ENCODE measurements at places on chromosomes 13 and 19. TPM values are rescaled to one million over a fixed set of nuclear protein-coding genes. Genes with fewer than 3 reads are reported as not detected.
A peak's percentile ranks its signal among the peaks of the same experiment; 100 is the strongest.

- no peak for ATAC-seq
Observed at GRCh38 chr19:19433666-19434213, 28.3 kb downstream of the GATAD2A start.

GRCh38 chr19:47509170-47509847 lies 5.6 kb downstream of the NAPA start:
- no peak for ATAC-seq

DNA sequence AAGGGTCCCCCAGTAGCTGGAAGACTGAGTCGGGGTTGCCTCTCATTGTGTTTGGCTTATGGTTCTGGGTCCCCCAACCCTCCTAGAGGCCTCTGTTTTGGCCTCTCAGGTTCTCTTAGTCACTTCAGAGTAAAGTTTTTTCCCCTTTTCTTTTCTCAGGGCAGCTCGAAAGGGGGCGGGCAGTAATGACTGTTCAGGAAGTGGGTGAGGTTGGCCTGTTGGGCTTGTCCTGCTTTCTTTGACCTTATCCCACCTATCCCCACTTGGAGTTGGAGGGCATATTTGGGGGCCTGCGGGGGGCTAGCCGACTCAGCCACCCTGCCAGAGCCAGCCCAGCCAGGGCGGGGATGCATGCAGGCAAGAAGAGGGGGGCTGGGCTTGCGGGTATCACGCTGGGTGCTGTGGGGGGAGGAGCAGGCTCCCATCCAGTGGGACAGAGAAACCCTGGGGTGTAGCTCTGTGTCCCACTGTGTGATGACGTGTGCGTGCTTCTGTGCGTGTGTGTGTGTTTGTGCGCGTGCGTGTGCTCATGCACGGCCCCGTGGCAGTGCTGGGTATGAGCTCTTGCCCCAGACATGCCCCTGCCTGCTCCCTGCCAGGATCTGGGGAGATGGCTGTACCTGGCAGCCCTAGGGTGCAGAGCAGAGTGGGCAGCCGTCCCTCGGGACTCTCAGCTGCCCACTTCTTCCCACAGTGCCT lies 1.4 kb downstream of the CIC start:
- peak; percentile 24 for ATAC-seq

DNA sequence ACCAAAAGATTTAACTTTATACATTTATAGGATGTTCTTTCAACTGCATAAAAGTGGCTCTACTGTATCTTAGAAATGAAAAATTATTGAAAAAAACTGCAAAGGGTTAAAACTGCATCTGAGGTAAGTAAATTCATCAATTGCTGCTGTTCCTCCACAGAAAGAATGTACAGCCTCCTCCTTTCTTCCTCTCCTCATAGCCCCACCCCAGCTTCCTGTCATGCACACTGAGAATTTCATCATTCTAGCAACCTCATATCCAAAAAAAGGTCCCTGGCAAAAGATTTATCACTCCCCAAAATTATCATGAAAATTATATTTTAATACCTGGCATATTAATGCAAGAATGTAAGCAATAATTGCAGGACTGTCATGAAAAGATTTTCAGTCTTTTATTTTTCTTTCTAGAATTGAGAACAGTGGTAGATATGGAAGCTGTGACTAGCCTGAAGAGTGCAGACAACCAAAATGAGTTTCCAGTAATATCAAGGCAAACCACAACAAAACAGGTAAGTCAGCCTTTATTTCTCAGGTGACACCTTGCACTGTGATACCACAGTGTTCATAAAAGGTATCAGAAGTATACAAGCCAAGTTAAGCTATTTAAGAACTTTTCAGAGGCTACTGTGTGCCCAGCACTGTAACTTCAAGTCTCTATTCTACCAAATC lies 110.8 kb downstream of the SUCLA2 start:
- ATAC-seq: no peak

DNA sequence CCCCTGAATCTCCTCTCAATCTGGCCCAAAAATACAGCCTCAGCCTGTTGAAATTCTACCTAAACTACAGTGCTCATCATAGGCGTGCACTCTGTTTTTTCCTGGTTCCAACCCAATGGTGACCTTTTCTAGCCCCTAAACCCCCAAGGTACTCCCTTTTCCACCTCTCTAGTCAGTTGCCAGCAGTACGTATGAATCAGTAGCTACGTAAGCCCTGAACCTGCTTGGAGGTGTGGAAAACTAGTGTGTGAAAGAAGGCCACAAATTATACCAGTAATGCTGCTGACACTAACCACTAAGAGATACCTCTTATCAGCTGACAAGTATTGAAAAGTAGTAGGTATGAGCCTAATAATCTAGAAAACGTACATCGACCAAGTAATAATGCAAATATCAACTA lies 60.9 kb downstream of the FOXO1 start:
- peak; percentile 74 for ATAC-seq

GRCh38 chr19:28289295-28290063 lies 923.5 kb downstream of the UQCRFS1 start:
- no peak for ATAC-seq

DNA sequence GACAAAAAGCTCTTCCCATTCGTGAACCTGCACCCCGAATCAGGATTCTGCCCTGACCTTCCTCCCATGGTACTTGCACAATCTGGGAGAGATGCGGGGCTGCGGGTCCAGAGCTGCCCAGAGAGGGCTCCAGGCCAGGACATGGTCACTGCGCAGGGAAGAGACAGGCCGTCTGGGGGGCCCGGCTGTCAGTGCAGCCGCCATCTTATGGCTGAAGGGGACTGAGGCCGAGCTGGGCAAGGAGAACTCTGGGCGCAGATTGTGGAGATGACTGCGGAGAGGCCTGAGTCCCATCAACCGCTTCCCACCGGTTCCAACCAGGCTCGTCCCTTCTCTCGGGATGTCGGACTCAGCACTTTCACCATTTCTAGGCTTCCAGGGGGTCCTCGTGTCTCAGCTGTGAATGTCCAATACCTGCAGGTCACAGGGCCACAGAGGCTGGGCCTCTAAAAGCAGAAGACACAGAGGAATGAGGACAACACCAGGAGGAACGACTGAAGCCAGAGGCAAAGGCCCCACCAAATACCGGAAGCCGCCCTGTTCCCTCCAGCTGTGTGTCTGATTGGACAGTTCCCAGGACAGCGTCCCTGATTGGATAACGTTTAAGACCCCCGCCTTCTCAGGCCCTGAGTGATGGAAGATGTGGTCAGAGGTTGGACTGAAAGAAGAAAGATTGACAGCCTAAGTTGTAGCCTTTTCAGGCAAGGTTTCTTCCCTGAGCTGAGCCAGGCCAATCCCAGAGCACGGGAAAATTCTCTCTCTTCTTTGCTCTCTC lies 117.1 kb upstream of the ZNF91 start:
- ATAC-seq: no peak

- ATAC-seq: no peak
Observed at GRCh38 chr19:45321848-45322247, 827 bp downstream of the CKM start.

GRCh38 chr13:73244467-73244866 lies 185.7 kb downstream of the KLF5 start:
- no peak for ATAC-seq

DNA sequence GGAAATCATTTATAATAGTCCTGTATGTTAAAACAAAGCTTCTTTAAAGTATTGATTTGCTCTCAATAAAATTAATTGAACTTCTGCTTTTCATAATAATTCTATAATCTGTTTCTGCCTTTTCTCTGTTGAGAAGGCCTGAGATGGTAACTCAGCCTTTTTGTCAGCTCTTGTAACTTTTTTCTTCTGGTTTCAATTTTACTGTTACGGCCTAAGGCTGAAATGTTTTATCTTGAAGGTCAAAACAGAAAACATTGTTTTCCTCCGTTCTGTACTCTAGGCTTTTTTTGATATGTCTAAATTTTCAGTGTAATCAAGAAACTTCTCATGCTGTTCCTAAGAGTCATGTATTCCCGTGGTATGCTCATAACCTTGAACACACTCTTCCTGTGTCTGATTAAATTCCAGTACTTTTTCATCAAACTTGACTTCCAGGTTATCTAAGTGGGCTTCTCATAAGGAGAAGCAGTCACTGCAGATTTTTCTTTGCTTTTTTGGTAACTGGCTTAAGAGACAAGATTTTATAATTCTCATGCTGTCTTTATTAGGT lies 7.6 kb upstream of the NAXD start:
- no peak for ATAC-seq

- ATAC-seq: no peak
Observed at GRCh38 chr19:30564551-30565011, 192.4 kb downstream of the ZNF536 start.

DNA sequence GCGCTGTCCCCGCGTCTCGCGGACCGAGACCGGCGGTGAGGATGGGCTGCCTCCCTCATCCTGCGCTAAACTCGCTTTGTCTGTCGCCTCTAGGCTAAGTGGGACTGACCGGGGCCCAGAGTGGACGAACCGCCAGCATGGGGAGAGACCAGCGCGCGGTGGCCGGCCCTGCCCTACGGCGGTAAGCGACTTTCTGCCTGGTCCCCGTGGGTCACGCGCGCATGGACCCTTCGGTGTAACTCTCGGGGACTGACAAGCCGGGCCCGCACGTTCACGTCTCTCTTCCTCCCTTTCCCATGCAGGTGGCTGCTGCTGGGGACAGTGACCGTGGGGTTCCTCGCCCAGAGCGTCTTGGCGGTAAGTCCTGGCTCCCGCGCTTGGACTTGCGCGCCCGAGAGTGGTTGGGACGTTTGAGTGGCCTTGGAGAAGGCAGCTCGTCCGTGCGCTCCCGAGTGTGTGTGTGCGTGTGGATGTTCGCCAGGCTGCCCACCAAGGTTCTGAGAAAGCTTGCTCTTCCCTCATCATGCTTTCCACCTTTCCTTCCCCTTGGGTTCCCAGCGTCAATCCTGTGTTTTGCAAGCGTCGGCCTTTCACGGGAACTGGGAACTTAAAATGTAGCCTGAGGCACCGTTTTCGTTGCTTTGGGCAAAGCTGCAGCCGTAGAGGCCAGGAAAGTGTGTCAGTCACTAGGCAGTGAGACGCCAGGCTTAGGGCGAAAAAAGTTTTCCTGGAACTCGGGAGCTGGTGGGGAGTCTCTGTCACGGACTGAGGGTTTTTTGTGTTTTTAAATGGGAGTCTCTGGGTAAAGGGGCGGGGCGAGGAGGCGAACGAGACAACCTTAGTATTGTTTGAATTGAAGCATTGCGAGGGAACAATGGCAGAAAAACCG lies 927 bp downstream of the COL4A2 start:
- no peak for ATAC-seq

GRCh38 chr19:18746401-18747325 lies 44.4 kb downstream of the COMP start:
- ATAC-seq: no peak

DNA sequence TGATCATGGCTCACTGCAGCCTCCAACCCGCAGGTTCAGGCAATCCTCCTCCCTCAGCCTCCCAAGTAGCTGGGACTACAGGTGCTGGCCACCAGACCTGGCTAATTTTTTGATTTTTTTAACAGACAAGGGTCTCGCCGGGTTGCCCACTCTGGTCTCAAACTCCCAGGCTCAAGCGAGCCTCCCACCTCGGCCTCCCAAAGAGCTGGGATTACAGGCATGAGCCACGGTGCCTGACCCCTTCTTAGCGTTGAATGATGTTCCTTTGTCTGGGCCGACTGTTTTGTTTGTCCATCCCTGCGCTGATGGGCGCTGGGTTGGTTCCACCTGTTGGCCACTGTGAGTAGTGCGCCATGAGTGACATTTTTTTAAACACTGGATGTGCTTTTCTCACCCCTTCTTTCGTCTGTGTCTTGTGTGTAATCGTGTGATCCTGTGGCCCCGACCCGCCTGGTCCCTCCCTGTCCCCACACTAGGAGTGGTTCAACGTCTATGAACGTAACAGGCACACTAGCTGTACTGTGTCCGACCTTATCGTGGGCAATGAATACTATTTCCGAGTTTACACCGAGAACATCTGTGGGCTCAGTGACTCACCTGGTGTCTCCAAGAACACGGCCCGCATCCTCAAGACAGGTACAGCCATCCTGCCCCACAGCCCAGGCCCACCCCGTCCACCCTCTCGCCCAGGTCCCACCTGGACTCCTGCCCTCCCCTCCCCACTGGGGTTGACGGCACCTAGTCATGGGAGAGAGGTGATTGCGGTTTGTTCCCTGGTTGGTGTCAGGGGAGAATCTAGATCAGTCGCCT lies 15.0 kb upstream of the EMC10 start:
- peak; percentile 74 for ATAC-seq

GRCh38 chr19:32101206-32101605 lies 244.2 kb upstream of the ZNF507 start:
- ATAC-seq: no peak

DNA sequence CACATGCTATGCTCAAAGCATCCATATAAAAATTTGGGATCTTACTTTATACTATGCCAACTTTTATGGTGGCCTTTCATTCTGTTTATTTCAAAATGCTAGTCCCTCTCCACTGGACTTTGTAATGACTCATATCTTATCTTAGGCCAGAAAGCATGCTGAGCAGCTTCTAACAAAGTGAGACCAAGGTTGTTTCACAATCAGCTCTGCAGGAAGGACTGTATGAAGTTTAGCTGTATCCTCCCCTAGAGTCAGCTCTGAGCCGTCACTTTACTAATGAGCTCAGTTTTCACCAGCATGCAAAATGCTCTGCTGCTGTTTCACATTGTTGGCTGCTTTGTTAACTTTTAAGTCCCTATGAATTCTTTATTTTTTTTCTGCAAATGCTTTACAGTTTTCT lies 1608.8 kb downstream of the OLFM4 start:
- no peak for ATAC-seq

- ATAC-seq: no peak
Observed at GRCh38 chr13:69291292-69291906, 816.2 kb upstream of the ATXN8OS start.

GRCh38 chr13:68099631-68100030 lies 869.5 kb upstream of the PCDH9 start:
- ATAC-seq: no peak

GRCh38 chr13:110902370-110902769 lies 12.5 kb downstream of the ANKRD10 start:
- no peak for ATAC-seq

DNA sequence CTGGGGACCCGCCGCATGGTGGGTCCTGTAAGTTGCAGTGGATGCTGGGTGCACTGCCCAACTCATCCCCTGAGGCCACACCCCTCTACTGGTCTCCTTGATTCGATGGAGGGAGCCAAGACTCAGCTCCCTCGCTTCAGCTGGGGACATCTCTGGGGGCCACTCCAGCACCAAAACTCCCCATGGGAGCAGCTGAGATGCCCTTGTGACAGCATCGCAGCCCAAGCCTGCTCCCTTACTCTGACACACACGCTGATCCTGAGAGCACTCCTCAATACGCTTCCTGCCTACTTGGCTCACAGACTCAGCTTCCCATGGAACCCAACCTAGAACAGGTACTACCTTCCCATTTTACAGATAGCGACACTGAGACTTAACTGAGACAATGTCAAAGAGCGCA lies 56.2 kb downstream of the PEPD start:
- ATAC-seq: no peak

- ATAC-seq: no peak
Observed at GRCh38 chr13:43200736-43201135, 177.3 kb downstream of the DNAJC15 start.

SHISA2 gene
- total RNA-seq: 0.30 TPM

ZNF730 gene
- total RNA-seq: 0.61 TPM

SPTBN4 gene
- total RNA-seq: 16.4 TPM

KASH5 gene
- 1.1 TPM for total RNA-seq

ZNF471 gene
- 0.91 TPM for total RNA-seq

ZIC2 gene
- not detected for total RNA-seq

CCDC8 gene
- not detected for total RNA-seq

PTGIR gene
- 12.9 TPM for total RNA-seq

CBARP gene
- total RNA-seq: 0.77 TPM

ELSPBP1 gene
- total RNA-seq: not detected

SYMPK gene
- total RNA-seq: 98.2 TPM

CYP2S1 gene
- total RNA-seq: 0.13 TPM

CEACAM3 gene
- not detected for total RNA-seq

PGLYRP2 gene
- total RNA-seq: not detected
